H4 (cell line): ENCODE measurements at places on chromosomes 16 and 17.

- DNase-seq = peak; percentile 82
Measured at GRCh38 chr17:7857713-7858521, at the start of gene CYB5D1. Gene CYB5D1, plus strand, starts transcription at chr17:7858003. Its CDS starts 132 bp downstream, at chr17:7858135.

DNA sequence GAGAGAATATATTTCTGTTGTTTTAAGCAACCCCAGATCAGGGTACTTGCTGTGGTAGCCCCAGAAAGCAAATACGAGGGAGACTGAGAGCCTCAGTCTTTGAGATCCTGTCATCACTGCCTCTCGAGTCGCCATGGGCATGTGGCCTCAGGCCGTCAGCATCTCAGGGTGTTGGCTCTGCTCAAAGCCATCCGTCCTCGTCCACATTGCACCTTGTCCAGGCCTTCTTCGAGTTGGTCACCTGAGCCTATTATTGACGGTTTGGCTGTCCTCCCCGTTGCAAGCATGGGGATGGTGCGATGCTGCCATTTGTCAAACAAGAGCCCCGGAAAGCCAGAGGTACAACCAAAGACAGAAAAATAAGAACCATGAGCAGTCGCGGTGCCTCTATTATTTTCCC, 136.9 kb downstream of the IRF8 start:
- DNase-seq = no peak

DNA sequence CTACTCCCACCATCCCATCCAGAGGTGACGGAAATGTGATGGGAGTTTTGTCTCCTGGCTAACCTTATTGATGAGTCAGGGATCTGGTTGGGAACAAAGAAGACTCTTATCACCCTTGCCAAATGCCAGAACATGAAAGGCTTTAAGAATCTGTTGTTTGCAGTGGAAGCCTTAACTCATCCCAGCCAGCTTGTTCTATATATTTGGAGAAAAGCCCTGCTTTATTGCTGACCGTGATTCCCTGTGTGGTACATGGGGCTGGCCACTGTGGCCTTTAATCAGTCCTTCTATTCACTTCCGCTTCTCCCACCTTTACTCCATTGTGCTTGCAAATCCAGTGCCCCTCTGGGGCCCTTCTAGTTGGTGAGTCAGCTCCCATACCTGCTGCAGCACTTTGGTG, 156.6 kb downstream of the PHKB start:
- no peak for DNase-seq

DNA sequence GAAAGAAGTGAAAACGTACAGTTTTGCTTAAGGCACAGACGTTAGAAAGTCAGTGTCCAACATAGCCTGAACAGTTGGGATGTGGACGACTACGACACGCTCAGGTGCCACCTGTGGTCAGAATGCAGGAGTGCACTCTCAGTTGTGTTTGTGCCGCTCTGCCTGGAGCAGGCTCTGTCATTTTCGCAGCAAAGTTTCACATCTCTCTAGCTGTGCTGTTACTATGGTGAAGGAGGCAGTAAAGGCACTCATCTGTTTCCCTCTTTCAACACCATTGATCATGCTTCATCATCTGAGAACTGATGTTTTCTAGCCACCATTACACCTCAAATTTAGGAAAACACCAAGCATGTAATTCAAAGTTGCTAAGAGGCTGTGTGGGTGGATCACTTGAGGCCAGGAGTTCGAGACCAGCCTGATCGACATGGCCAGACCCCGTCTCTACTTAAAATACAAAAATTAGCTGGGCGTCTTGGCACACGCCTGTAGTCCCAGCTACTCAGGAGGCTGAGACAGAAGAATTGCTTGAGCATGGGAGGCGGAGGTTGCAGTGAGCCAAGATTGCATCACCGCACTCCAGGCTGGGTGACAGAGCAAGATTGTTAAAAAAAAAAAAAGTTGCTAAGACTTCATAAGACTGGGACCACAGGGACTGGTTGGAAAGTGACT, 44.9 kb upstream of the DNAJA2 start:
- peak; percentile 43 for DNase-seq

DNA sequence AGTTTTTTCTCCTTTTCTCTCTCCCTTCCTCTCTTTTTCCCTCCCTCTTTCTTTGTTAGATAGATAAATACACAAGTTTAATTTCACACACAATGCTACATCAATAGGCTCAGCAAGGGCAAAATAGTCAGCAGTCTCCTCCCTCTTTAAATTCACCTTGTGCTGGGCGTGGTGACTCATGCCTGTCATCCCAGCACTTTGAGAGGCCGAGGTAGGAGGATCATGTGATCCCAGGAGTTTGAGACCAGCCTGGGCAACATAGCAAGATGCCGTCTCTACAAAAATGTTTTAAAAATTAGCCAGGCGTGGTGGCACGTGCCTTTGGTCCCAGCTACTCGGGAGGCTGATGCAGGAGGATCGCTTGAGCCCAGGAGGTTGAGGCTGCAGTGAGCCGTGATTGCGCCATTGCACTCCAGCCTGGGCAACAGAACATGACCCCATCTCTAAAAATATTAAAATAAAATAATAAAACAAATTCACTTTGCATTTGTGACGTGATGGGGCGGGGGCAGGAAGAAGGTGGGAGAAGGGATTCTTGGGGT, 27.4 kb downstream of the IL21R start:
- no peak for DNase-seq

- no peak for DNase-seq
Measured at GRCh38 chr17:16329519-16330271, 23.6 kb downstream of the CENPV start.

- DNase-seq = peak; percentile 72
Measured at GRCh38 chr17:48878920-48879898, 13.4 kb upstream of the ATP5MC1 start.

GRCh38 chr17:50469671-50470305, 1.1 kb upstream of the CHAD start:
- no peak for DNase-seq

DNA sequence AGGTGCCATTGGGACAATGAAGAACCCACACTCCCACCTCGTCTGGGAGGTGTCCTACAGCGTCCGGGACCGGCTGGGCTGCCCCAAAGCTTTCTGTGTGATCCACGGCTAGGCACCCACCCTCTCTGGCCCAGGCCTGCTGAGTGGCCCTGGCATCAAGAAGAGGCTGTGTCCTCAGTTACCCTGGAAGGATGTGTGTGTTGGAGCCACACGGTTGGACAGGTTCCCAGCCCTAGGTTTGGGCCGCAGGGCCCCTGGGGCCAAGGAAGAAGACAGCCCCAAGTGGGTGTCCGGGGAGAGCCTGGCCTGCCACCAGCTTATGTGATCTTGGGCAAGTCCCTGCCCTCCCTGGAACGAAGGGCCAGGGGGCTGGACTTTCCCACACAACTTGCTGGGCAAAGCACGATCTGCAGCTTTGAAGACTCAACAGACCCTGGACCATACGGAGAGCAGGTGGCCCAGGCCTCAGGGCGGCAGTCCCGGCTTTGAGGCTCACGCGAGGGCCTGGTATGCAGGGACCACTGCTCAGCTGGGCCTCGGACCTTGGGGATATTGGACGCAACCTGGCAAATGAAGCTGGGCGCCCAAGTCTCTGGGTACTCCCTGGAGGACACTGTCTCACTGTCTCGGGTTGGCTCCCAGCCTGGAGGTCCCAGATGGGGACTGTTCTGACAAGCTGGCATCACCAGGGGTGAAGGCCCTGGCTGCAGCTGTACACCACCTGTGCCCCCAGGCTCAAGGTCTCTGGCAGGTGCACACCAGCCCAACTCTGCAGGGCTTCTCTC, 17.5 kb downstream of the MYBBP1A start:
- no peak for DNase-seq

- peak; percentile 80 for DNase-seq
Measured at GRCh38 chr16:18983565-18984434, at the start of gene TMC7. Gene TMC7, plus strand, starts transcription at chr16:18983934. Its CDS starts 130 bp downstream, at chr16:18984064.
